Activated T-cell treated with anti-CD3 and anti-CD28 coated beads, Interleukin-2, amount 50 U/mL, for 4 hours (primary cell): ENCODE measurements at places on chromosomes 13 and 19.

GRCh38 chr19:12660980-12661379 is 5.6 kb downstream of the MAN2B1 start:
- DNase-seq = no peak

DNA sequence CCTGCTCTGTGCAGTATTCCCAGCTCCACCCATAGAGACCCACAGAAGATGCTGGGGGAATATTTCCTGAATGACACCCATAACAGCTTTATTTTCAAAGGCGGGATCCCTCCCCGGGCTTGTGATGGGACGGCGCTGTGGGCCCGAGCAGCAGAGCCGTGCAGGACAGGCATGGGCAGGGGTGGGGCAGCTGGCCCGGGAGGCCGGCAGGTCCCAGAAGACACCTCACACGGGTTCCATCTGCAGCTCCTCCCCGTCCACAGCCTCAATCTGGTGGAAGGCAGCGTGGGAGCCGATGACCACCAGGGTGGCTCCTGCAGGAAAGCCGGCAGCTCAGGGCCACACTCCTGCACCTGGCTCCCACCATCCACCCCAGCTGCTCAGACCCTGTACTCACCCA is 2.5 kb downstream of the RABAC1 start:
- DNase-seq = no peak

DNA sequence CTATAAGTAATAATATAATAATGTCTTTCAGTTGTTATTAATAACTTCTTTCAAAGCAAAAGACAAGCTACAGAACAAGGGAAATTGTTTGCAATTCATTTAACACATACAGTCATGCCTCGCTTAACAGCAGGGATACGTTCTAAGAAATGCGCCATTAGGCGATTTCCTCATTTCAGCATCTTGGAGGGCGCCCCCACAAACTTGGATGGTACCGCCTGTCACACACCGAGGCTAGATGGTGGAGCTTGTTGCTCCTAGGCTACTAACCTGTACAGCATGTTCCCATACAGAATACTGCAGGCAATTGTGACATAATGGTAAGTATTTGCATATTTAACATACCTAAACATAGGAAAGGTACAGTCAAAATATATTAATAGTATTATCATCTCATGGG is 8.2 kb upstream of the ANKRD10 start:
- no peak for DNase-seq

DNA sequence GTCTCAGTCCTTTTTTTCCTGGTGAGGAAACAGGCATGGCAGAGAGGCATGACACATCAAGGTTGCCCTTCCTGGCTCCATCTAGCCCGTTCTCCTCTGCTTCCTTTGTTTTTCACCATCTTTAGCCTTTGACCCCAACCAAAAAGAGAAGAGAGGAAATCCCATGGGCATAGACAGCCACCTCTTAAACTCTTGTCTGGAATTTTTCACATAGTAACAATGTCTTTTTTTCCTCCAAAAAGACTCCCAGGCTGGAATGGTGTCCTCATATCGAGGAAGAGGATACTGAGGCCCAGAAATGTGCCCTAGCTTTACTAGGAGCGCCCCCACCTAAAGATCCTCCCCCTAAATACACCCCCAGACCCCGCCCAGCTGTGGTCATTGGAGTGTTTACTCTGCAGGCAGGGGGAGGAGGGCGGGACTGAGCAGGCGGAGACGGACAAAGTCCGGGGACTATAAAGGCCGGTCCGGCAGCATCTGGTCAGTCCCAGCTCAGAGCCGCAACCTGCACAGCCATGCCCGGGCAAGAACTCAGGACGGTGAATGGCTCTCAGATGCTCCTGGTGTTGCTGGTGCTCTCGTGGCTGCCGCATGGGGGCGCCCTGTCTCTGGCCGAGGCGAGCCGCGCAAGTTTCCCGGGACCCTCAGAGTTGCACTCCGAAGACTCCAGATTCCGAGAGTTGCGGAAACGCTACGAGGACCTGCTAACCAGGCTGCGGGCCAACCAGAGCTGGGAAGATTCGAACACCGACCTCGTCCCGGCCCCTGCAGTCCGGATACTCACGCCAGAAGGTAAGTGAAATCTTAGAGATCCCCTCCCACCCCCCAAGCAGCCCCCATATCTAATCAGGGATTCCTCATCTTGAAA is at the start of gene GDF15:
GDF15 (plus strand) TSS at position 484 of the 868 bp plus-strand sequence; CDS start at position 516, 32 bp downstream.
- peak; percentile 9 for DNase-seq

DNA sequence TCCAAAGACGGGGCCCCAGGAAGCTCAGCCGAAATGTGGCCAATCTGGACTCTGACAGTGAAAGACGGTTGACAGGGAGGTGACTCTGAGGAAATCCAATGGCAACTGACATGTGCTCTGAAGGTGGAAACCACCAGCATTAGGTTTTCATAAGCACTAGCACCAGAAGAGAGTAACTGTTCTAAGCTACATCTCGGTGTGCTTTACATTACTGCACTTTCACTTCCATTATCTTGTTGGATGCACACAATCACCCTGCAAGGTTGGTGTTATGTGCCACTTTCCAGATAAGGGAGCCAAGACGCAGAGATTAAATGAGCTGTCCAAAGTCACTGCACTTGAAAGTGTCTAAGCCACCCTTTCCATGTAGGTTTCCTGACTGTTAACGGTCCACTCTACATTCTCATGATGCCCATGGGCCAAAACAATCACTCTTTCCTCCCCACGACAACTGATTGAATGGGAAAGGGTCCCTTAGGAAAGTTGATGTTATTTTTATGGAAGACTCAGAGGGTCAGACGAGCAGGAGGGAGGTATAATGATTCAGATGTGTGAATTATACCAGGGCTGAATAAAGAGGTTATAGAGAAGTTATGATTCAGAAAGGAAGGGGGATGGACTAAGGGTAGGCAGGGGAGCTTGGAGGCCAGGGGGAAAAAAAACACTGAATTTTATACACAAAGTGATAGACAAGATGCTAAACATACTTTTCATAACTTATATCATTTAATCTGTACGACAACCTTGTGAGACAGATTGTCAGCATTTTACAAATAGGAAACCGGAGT is 52.8 kb downstream of the RUBCNL start:
- DNase-seq = no peak

- no peak for DNase-seq
These were observed 1684.2 kb upstream of the SLC10A2 start for GRCh38 chr13:104750377-104750776.

DNA sequence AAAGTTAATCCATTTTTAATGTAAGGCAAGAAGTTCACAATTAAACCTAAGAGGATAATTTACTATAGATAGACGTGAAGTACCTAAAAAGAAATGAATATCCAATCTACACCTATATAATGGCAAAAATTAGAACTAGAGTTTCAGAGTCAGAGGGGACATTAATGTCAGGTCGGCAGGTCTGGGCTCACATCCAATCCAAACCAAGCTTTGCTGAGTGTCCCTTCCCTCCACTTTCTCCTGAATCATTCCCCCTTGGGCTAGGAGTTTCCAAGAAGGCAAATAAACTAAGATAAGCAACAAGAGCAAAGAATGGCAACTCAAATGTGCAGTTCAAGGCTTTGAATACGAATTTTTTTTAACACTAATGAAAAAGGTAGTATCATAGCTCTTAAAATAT is 2.9 kb downstream of the FLT3 start:
- no peak for DNase-seq

GRCh38 chr19:11226716-11227166 is 12.7 kb upstream of the ANGPTL8 start:
- no peak for DNase-seq
